ENCODE measurements at places on chromosomes 3 and 15.

- no peak overlapping the region for H3K4me3 ChIP-seq
- no peaks in the 10 kb centered on the region for H3K4me1 ChIP-seq
- no peak for DNase-seq
- no peaks in the 10 kb centered on the region for H3K27me3 ChIP-seq
Measured at GRCh38 chr3:31813686-31814085, 167.4 kb downstream of the OSBPL10 start.

- no peak overlapping the region for H3K27ac ChIP-seq
- H3K4me1 ChIP-seq = peaks cover 36% of the 10 kb centered on the region
- H3K27me3 ChIP-seq = no peaks in the 10 kb centered on the region
- no peak for DNase-seq
Measured at GRCh38 chr3:193940526-193940925, 195.4 kb upstream of the HES1 start.

- no peak for DNase-seq
- no peaks in the 10 kb centered on the region for H3K36me3 ChIP-seq
- no peak overlapping the region for H3K4me3 ChIP-seq
- no peak overlapping the region for H3K27ac ChIP-seq
- no peaks in the 10 kb centered on the region for H3K27me3 ChIP-seq
- no peaks in the 10 kb centered on the region for H3K4me1 ChIP-seq
Measured at GRCh38 chr3:128382221-128382807, 84.4 kb downstream of the DNAJB8 start.

DNA sequence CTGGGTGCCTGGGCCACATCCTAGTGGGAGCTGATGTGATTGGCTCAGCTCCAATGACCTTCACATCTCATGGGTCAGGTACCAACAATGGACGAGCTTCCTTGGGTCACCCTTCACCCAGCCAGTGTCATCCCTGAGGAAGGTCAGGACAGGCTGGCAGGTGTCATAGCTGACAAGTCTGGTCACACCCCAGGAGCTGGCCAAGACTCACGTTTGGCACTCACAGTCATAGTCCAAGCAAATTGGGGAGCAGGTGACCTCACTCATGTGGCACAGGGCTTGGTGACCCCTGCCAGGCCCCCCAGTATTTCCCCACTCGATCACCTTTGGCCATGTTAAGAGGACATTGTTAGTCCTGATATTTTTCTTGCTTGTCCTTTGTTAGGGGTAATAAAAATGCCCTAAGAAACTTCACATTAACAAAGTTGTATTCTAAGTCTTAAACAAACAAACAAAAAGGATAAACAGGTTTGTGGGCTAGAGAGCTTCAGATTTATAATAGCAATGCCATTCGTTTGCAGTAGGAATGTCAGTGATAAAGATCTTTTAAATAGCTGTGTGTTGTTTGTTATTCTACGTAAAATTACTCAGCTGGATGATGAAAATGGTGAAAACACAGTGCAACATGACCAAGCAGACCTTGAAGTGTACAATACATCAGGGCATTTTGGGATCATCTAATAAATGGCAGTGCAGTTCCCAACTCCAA lies 79.5 kb upstream of the POMGNT2 start:
- DNase-seq = no peak
- H3K36me3 ChIP-seq = no peaks in the 10 kb centered on the region
- no peak overlapping the region for H3K4me3 ChIP-seq
- H3K4me1 ChIP-seq = no peaks in the 10 kb centered on the region

- H3K27ac ChIP-seq = 0 out of 2 replicates have a peak overlapping the region, but pooled peaks have one; percentile 27
- no peak overlapping the region for H3K4me3 ChIP-seq
- no peak for DNase-seq
- H3K4me1 ChIP-seq = no peaks in the 10 kb centered on the region
Measured at GRCh38 chr3:61768284-61769037, 207.1 kb downstream of the PTPRG start.

DNA sequence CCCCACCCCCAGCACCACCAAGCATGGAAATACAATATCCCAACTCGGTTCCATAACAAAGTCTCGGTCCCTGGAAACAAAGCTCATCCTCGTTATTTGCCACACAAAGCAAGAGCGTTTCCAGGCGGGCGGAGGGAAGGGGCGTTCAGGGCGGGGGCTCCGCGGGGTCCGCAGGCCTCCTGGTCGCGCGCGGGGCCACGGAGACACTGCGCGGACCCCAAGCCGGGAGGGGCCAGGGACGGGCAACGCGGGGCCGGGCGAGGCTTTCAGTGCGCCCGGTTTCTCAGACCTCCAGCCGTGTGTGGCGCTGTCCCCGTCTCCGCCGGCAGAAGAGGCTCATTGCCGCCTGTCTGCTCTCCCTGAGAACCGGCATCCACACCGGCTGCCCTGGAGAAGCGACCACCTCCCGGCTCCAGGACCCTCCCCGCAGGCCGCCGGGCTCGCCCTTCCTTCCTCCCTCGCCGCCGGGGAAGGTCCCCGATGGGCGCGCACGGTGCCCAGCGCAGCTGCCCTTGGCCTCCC lies 329.0 kb downstream of the OCA2 start:
- no peak overlapping the region for H3K27ac ChIP-seq
- H3K4me1 ChIP-seq = peaks cover 3% of the 10 kb centered on the region
- no peaks in the 10 kb centered on the region for H3K27me3 ChIP-seq
- H3K4me3 ChIP-seq = no peak overlapping the region

DNA sequence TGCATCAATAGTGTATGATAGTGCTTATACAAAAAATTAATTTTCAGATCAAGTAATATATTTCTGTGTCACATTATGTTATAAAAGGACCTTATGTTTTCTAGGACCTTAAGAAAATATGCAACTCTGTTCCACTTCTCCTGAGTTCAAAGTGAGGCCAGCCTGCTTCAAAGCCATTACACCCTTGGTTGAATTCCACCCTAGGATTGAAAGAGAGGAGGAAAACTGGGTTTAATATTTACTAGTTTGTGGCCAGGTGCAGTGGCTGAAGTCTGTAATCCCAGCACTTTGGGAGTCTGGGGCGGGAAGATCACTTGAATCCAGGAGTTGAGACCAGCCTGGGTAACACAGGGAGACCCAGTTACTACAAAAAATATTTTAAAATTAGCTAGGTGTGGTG lies 32.9 kb upstream of the NR1I2 start:
- H3K4me3 ChIP-seq = no peak overlapping the region
- H3K27ac ChIP-seq = no peak overlapping the region
- no peaks in the 10 kb centered on the region for H3K4me1 ChIP-seq
- DNase-seq = no peak
- H3K27me3 ChIP-seq = no peaks in the 10 kb centered on the region

GRCh38 chr3:56987238-56987895 lies 73.1 kb upstream of the SPATA12 start:
- no peaks in the 10 kb centered on the region for H3K36me3 ChIP-seq
- H3K4me1 ChIP-seq = no peaks in the 10 kb centered on the region
- no peaks in the 10 kb centered on the region for H3K27me3 ChIP-seq
- DNase-seq = no peak
- H3K27ac ChIP-seq = no peak overlapping the region
